Chondrocyte (in vitro differentiated cells): ENCODE measurements at places on chromosomes 4 and X. TPM values are rescaled to one million over a fixed set of nuclear protein-coding genes. Genes with fewer than 3 reads are reported as not detected.

DNA sequence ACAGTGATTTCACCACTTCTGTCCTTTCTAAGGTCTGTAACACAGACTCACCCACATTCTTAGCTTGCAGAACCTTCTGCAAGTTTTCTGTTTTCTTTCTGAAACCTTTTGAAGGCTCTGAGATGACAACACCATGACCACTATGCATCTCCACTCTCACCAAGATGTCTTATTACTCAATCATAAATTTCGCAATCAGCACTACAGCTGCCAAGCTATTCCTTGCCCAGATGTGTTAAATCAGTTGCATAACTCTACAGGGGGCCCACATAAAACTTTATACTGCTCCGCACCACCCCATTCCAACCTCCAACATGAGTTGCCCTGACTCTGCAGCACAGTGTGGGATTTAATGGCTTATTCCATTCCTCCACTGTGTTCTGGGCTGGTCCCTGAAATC lies 229.9 kb downstream of the COL25A1 start:
- DNase-seq, result no peak

GRCh38 chr4:123866796-123867195 lies 470.2 kb downstream of the SPRY1 start:
- no peak for DNase-seq

DNA sequence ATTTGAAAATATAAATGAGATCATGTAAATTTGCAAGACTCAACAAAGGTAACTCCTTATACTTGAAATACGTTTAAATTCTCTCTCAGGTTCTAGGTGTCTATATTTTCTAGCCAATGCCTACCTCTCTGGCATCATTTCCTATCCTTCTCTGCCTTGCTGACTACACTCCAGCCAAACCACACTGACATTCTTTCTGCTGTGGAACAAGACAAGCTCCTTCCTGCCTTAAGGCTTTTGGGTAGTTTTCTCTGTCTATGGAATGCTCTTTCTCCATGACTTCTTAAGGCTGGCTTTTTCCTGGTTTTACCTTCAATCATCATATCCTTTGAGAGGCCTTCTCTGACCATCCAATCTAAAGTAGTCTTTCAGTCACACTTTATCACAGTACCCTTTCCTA lies 201.0 kb downstream of the SPRY1 start:
- no peak for DNase-seq

GRCh38 chr4:144449611-144450010 lies 196.3 kb upstream of the HHIP start:
- DNase-seq, result no peak

- no peak for DNase-seq
These were observed 236.1 kb downstream of the MGST2 start for GRCh38 chr4:139901531-139902320.

- no peak for DNase-seq
These were observed 152.6 kb downstream of the MAGEB17 start for GRCh38 chrX:16319929-16320328.

- DNase-seq, result no peak
These were observed 277.8 kb downstream of the EPHA5 start for GRCh38 chr4:65392488-65392887.

DNA sequence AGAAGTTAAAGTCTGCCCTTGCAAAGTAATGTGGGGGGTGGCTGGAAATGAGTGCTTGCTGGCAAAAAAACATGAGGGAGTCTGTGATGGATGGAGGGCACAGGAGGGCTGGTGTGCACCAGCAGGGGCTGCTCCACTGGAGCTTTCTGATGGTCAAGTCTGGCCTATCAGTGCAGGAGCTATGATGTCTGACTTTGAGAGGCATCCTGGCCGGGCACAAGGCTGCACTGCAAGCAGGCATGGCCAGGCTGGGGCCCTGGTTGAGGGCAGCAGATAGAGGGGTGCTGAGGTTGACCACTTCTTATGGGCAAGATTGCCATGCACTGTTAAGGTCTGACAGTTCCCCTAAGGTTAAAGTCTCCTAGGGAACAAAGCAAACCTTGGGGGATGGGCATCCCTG lies 1140.2 kb downstream of the FAM133A start:
- DNase-seq, result no peak

DNA sequence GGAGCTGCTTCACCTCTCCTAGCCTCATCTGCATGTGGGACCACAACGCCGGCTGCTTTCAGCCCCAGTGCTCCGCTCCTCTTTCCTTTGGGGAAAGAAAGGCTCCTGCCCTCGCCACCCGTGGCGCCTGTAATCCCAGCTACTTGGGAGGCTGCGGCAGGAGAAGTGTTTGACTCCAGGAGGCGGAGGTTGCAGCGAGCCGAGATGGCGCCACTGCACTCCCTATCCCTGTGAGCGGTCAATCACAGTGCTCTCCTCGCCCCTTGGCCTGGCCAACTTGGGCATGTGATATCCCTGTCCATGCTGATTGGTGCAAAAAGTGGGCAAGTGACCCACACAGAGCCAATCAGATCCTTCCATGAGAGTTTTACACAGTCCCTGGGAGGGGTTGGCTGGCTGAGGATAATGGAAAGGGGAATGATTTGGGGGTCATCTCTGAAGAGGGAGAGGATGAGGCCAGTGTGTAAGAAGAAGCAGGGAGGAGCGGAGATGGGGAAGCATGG lies 56.2 kb downstream of the WFS1 start:
- DNase-seq, result no peak

DNA sequence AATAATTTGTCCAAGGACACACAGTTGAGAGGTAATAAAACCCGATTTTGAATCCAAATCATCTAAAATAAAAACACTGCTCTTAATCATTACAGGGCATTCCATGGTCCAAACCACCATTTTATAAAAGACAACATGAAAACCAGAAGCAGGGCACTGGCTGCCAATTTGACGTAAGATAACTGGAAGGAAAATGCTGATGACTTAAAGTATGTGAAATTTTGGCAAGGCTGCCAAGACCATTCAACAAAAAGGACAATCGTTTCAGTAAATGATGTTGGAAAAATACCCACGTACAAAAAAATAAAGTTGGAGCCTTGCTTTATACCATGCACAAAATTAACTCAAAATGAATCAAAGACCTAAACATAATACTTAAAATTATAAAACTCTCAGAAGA lies 344.4 kb downstream of the RAPGEF2 start:
- no peak for DNase-seq

PLP1 gene
- 0.77 to 1.2 TPM (median 1.1 TPM) in 3 replicates for total RNA-seq

DNA sequence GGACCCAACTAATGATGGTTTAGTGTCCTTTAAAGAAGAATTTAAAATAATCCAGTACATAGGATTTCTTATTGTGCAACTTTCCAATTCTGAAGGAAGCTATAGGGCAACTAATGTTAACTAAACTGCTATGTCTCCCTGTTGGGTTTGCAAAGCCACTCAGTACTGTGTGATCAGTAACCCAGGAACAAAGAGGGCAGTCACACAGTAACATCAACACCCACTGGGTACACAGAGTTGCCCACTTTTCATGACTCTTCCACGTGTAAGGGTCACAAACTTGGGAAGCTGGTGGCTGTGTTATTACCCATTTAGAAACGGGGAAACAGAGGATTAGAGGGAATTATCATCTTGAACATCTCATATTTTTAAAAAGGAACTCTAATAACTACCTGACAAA lies 555.0 kb upstream of the DIPK2B start:
- DNase-seq, result no peak

DNA sequence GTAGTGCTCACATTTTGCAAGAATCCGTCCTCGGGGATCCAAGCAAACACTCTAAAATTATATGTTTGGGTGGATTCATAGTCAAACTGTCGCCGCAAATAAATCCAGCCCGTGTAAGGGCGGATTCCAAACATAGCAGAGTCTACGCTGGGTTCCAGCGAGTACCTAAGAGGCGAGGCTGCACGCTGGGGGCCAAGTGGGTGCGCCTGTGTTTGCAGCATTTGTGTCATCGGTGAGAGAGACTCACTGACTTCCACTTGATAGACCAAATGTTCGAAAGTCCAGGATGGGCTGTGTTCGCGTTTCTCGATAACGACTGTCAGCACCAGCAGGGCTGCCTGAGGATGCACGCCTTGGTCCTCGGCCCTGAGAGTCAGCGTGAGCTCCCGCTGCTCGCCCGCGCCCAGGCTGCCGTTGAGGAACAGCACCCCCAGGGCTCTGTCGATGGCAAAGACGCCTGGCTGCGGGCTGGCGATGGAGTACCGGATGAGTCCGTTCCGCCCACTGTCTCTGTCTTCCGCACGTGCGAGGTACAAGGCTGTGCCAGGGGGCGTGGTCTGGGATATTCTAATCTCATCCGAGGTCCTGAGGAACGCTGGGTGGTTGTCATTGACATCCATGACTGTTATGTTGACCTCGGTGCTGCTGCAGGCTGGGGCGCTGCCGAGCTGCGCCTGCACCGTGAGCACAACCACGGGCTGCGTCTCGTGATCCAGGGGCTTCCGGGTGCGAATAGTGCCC lies 158.7 kb downstream of the DCHS2 start:
- DNase-seq, result no peak

GRCh38 chr4:57234252-57234775 lies 124.1 kb upstream of the IGFBP7 start:
- DNase-seq, result no peak

- no peak for DNase-seq
These were observed 14.1 kb upstream of the CNOT6L start for GRCh38 chr4:77833126-77833724.

DNA sequence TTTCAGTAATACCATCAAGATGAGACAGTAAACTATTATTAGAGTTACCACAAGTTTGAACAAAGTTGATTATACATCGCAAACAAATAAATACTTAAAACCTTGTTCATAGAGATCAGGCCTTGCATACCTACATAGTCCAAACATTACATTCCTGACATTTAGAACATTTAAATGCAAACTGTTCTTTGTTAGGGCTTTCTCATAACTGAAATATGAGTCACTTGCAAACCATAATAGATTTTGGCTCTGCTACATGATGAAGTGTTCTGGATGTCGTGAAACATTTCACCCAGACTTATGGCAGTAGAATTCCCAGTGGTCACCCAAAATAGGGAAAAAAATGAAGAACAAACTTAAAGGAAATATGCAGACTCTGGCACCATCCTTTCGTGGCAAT lies 75.0 kb downstream of the FAT4 start:
- DNase-seq, result no peak

DNA sequence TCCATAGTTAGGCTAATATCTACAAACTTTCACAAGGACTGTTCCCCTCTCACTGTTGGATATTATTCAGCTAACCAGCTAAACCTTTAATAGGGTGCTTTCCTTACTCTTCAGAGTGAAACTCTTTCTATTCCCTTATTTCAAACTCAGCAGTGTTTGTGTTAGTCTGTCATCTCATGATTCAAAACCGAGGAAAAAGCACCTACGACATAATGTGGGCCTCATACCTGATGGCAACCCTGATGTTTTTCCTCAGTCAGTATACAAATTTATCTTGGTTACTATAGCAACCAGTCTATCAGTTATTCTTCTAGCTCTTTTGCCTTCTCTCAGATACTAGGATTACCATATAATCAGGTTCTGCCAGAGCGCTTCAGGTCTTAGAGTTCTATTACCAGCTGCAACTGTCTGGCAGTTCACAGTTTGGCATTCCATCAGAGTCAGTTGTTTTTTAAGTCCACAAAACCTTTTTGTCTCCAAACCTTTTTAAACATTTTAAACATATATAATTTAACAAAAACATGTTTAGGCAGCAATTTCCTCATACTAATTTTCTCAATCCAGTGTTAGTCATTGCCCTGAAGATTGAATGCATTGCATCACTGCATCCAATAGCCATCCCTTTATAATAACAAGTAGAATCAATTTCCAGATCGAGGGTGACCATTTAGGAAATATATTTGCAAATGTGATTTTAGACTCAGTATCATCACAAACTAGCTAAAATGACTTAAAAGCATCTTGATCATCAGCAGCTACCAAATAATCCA lies 7.4 kb downstream of the WDR44 start:
- DNase-seq, result no peak

DNA sequence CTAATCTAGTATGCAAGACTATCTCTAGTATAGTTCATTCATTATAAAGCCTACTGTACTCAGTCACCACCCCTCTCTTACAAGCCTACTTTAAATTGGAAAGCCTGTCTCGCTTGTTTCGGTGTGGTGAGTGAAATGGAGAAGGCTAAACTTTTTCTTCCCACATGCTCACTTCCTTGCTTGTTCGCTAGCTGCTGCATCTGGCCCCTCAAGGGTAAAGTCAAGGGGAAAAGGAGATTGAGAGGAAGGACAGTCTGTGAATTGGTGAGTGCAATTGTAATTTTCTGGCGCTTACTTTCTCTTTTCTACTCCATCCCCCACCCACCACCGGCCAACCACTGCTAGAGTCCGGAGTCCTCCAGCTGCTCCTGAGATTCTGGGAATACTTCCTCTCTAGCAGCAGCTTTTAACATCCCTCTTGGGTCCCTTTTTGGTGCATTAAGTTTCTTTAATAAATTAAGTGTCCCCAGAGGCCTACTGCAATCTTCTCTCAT lies 12.1 kb upstream of the ARAP2 start:
- no peak for DNase-seq

DNA sequence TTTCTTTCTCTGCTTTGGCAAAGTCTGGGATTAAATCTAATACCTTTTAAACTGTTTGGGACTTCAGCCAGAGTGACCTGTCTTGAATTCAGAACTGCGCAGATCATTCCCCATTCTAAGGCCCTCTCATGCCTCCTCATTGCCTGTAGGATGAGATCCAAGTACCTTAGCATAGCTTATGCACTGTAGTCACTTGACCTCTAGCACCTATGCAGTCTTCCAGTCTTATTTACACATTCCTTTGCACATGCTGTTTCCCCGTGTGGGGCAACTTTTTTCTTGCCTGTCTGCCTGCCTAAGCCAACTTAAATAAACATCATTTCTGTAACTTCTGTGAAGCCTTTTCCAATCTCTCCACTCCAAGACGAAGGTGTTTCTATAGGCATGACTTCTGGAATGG lies 68.4 kb downstream of the AR start:
- DNase-seq, result no peak

ODAPH gene
- not detected in 3 replicates for total RNA-seq

- DNase-seq, result no peak
These were observed 98.0 kb downstream of the TBL1X start for GRCh38 chrX:9562851-9563250.

PGRMC2 gene
- total RNA-seq, result 136 to 138 TPM (median 136 TPM) in 3 replicates

DNA sequence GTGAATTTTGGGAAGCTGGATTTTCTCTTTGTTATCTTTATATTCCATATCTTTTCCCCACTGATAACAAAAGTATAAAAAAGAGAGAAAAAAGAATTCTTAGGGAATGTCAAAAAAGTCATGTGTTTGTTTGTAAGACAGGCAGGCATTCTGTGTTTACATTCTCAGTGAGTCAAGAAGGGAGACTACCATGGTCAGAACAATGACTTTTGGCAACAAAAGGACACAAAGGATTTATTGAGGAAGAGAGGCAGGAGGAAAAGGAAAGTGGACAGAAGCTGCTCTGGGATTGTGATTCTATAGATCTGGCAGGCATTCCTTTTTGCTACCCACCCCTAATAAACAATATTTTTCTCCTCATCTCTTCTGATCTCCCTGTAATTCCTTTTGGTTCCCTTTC lies 5.9 kb upstream of the ANK2 start:
- DNase-seq, result no peak

DNA sequence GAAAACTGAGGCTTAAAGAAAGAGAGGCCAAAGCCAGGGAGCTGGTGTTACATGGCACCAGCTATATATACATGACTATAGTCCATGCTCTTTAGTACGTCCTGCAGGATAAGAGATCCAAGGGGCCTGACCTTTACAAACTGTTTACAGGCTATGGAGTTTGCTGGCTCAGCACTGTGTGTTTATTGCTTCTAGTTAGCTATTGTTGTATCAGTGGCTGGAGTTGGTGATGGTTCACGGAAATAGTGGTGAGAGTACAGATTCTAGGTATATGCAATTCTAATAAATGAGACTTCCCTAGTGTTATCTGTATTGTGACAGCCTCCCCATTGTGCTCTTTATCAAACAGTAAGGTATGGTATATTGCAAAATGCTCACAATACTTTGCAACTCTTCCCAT lies 46.5 kb downstream of the REPS2 start:
- DNase-seq, result no peak

GRCh38 chr4:26127851-26128337 lies 192.9 kb upstream of the RBPJ start:
- no peak for DNase-seq
